ENCODE measurements at places on chromosomes 4 and X. TPM values are rescaled to one million over a fixed set of nuclear protein-coding genes. Genes with fewer than 3 reads are reported as not detected.

- no peak for DNase-seq
Observed at GRCh38 chrX:96721354-96721753, 36.7 kb downstream of the DIAPH2 start.

DNA sequence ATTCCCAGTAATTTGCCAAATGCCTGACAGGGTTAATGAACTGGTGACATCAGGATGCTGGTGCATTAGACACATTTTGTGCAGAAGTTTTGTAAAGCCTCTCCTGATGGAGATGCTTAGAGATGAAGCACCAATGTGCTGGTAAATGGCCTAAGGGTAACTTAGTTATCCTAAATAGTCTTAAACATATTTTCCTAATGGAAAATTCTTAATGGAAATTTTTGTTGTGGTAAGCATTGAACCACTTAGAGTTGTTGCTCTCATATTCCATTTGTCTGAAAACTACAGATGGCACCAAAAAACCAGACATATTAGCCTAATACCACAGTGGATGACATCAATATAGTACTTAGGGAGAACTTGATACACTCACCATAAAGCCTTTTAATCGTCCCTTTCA is 154.5 kb upstream of the ANK2 start:
- DNase-seq, result no peak

Gene EGFL6
- 0.11 TPM for total RNA-seq

GRCh38 chr4:73181231-73181630 is 77.4 kb downstream of the ANKRD17 start:
- DNase-seq, result no peak

- DNase-seq, result no peak
Observed at GRCh38 chr4:142378179-142378578, 467.9 kb downstream of the INPP4B start.

DNA sequence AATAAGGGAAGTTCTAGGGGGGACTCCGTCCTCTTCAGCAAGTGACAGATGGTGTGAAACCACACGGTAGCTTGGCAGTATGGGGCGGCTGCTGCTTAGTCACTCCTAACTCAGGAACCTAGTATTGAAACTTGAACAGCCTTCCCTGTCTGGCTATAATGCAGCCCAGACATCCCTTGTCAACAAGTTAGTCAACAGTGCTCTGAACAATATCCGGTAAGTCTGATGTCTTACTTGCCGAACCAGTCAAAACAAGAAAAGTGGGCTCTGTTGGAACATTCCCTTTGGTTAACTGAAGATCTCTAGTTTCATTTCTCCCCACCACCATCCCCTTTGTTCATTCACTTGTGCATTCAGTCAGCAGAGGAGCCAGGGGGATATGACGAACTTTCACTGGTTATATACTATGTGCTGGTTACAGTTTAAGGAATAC is 18.7 kb upstream of the CXCL13 start:
- peak; percentile 13 for DNase-seq

DNA sequence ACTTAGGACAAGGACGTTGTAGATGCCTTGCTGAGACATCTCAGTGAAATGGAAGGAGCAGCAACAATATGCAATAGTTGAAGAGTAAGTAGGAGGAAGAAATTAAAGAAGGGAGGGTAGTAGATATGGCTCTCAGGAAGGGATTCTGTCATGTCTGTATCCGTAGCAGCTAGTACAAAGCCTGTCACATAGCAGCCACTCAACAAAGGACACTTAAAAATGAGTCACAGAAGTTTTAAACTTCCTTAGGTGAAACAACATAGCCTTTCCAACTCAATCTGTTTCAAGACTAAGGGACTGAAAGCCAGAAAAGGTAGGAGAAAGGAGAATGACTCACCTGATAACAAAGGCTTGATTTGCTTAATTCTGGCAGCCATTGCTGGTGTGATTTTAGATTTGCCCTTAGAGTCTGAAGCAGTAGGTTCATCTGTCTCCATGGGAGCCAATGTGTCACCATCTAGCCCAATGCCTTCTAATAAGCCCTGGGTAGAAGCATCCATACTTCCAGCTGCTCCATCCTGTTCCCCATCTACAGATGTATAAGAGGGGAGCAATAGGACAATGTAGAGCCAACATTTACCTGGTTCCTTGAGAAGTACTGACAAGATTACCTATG is 86.6 kb downstream of the HUWE1 start:
- no peak for DNase-seq

Gene MAGEC2
- total RNA-seq, result not detected

Gene NR0B1
- total RNA-seq, result not detected

Gene MXRA5
- total RNA-seq, result 1.9 TPM

DNA sequence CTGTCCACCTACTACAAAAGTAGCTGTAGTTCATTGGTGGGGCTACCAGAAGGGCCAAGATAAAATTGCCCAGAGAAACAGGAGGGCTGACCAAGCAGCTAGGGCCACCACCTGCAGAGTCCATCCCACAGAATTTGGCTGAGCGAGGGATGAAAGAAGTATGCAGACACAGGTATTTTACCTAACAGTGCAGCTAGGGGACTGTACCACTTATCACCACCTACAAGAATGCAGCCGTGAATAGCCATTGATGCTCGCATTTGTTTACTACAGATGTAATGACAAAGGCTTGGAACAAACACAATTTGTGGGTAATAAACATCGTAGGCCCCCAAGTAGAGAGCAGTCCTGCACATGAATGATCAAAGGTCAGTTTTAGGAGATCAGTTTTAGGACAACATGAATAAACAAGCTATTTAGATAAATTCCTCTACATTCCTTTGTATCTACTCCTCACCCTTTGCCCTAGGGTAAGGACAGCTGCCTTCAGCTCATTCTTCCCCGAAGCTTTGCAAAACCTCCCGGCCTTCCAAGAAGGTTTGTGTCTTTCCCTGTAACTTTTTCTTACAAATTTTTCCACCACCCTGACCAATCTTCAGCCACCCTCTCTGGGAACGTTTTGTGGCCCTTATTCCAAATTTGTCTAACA is 49.5 kb downstream of the ZNF718 start:
- no peak for DNase-seq

DNA sequence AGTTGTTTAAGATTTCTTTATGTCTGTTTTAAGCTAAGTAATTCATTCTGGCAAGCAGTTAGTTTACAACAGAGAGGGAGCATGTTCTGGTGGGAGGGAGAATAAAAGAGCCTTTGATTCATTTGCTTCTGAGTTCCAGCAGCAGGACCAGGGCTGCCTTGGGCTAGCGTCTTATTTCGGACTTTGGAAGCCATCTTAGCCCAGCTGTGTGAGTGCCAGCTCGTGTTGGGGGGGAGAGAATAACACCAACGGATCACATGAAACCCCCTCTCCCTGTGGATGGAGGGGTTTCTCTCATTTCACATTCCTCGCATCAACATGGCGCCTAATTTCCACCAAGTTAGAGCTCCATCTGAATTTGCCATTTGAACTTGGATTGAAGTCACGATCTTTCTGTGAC is 7.4 kb downstream of the GAB1 start:
- no peak for DNase-seq

Gene GPR82
- total RNA-seq, result 0.31 TPM
